ENCODE measurements at places on chromosomes 7 and 10.

GRCh38 chr7:100879685-100880261 lies 4.9 kb downstream of the SRRT start:
- DNase-seq, result no peak

- no peak for DNase-seq
These were observed 16.9 kb upstream of the GPR146 start for GRCh38 chr7:1027242-1028043.

DNA sequence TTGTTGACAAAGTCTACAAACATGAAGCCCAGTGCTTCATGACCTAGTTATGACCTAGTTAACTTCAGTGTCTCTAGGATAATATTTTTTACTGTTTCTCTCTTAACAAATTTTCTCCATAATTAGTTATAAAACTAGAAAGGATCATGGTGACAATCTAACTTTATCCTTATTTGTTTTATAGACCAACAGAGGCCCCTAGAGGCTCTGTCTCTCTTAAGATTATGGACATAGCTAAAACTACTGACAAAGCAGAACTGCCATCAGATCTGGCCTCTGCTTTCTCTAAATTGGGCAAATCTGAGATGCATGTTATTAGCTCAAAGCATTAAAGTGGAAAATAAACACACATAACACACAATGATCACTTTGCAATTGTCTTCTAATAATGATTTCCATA lies 176.0 kb downstream of the CSTF2T start:
- no peak for DNase-seq

- no peak for DNase-seq
These were observed 40.2 kb upstream of the ZMIZ1 start for GRCh38 chr10:79028451-79029010.

DNA sequence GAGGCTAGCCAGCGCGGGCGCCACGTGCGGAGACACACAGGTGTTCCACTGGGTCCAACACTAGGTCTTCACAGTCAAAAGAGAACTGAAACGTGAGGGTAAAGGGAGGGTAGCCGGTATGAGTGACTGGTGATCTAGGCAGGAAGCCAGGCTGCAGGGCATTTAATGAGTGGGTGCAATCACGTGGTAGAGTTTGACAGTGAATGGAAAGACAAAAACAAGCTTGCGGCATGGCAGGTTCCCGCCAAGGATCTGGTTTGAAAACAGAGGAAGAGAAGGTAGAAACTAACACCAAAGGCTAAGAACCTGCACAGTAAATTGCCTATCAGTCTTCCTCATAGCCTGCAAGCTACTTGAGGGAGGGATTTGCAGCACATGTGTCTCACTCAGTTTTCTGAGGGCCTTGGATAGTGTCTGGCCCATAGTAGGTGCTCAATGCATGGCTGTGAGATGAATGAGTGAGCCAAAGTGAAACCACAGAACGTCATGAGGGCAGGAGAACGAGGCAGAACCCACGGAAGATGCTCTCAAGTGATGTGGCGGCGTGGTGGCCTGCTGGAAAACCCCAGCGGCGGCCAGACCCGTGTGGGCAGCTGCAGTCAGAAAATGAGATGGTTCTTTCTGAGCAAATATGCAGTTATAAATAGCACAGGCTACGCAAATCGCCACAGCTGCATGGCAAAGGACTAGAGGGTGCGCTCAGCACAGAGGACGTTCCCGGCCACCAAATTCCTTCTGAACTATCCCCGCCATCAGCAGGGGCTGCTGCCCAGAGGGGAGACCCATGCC lies 183.6 kb upstream of the NFE2L3 start:
- peak; percentile 30 for DNase-seq

GRCh38 chr10:101695404-101695890 lies 477 bp upstream of the FBXW4 start:
- no peak for DNase-seq

- no peak for DNase-seq
These were observed 209.8 kb upstream of the C7orf33 start for GRCh38 chr7:148380596-148381419.

- no peak for DNase-seq
These were observed 239.2 kb downstream of the COBL start for GRCh38 chr7:51077316-51077986.

DNA sequence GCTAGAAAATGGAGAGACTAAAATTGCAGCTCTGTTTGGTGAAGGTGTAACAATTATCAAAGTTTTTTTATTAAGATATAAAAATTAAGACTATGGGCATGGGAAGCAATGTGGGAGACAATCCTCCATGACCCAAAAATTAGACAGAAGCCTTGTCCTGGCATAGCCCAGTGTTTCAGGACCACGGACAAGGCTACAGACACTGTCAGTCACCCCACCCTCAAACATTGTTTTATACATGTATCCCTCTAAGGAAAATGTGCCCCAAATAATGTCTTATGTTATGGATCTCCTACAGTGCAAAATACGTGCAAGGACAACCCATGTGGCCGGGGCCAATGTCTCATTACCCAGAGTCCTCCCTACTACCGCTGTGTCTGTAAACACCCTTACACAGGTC lies 24.0 kb downstream of the HABP2 start:
- DNase-seq, result no peak

GRCh38 chr10:129075927-129076326 lies 391.1 kb upstream of the MGMT start:
- no peak for DNase-seq

GRCh38 chr7:130996833-130997231 lies 262.8 kb upstream of the KLF14 start:
- DNase-seq, result peak; percentile 51

DNA sequence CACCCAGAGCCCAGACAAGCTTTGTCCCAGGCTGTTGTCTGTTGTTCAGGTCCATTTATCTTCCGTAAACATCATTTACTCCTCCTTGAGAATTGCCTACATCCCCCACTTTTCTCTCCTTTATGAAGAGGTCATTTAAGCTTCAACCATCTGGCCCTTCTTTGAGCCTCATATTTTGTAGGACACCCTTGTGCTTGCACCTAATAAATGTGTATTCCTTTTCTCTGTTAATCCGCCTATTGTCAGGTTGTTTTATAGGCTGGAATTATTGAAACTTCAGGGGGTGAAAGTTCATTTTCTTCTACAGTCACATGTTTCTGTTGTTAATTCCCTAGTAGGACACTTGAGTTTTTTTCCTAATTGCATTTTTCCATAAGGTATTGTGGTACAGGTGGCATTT lies 19.6 kb upstream of the CTTNBP2 start:
- no peak for DNase-seq

DNA sequence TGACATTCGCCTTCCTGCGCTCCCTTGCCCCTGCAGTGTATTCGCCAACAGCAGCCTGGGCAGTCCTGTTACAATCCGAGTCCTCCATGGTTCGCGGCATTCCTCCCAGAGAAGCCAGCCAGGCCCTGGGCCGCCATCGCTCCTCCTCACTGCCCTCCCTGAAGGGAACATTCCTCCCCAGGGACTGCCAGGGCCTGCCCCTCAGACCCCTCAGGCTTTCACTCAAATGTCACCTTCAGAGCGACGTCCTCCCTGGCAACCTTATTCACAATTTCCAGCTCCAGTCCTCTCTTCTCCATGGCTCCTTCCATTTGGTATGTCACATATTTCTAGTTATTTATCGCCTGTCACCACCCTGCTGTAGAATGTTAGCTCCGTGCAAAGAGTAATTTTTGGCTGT lies 17.4 kb downstream of the ADAMTS14 start:
- no peak for DNase-seq

DNA sequence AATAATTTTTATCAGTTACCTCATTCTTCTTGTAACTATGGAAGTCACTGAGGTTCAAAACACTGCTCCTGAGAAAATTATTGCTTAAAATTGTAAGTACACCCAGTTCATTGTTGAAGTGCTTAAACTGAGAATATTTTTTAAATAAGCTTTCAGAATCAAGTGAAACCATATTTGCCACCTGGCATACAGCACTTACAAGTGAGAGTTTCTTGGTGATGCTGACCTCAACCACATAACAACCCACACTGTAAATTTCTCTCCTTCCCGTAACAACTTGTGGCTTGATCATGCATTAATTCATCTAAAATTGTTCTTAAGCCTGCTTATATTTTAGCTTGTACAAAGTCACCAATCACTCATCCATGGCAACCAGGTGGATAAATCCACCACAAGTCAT lies 34.0 kb downstream of the IMMP2L start:
- DNase-seq, result no peak

DNA sequence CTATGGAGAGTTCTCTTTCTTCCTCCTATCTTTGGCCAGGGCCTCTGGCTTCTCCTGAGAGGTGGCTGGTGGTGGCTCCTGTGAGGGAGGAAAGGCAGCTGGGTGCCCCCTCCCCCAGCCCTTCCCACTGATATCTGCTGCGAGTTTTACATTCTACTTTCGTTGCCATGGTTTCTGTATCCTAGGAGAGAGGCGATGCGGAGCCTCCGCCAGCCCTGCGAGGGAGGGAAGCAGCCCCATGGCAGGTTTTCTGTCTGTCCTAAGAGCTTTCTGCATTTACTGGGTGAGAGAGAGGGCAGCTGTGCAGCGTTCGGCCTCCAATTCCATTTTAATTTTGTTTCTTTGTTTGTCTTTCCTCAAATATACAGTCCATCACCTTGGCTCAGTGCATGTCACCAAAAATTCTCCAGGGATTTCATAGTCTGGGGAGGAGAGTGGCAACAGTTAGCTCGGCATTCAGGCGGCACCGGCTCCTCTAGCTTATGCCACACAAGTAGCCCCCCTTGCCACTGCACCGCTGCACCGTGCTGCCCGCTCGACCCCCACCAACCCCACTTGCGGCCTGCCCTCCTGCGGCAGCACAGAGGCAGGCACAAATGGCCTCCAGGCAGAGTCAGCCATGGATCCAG lies 20.4 kb downstream of the DNAJB12 start:
- DNase-seq, result no peak

GRCh38 chr7:98921608-98922372 lies 43.5 kb downstream of the TRRAP start:
- DNase-seq, result no peak

GRCh38 chr10:10434312-10434711 lies 583.4 kb upstream of the CELF2 start:
- DNase-seq, result no peak

- no peak for DNase-seq
These were observed 1.9 kb upstream of the CUL1 start for GRCh38 chr7:148696787-148697186.

DNA sequence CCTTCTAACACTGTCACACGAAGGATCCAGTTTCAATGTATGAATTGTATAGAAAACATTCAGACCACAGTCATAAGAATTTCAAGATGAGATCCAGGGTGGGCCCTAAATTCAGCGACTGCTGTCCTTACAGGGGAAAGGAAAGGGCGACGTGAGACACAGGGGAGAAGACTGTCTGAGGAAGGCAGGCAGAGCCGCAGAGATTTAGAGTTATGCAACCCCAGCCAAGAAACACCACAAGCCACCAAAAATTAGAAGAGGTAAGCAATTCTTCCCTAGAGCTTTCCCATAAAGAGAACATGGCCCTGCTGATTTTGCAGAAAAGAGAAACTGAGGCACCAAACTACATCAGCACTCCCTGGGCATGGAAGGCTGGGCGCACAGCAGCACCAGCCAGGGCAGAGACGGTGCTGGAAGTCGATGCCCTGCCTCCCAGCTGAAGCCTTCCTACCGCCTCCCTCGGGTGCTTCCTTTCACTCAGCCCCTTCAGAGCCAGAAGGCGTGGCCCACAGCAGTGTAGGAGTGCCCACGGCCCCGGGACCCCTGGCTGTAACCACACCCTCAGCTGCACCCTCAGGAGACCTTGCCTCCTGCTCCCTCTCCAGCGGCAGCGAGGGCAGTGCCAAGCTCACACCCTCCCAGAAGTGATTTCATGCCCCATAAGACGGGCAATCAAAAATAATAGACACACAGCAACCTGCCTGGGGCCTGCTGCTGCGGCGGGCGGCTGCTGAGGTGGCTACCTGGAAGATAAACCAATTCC lies 81.0 kb upstream of the LRRC4 start:
- no peak for DNase-seq

GRCh38 chr7:125592331-125592730 lies 662.7 kb upstream of the POT1 start:
- no peak for DNase-seq

GRCh38 chr10:110634527-110635209 lies 9.5 kb upstream of the RBM20 start:
- no peak for DNase-seq

DNA sequence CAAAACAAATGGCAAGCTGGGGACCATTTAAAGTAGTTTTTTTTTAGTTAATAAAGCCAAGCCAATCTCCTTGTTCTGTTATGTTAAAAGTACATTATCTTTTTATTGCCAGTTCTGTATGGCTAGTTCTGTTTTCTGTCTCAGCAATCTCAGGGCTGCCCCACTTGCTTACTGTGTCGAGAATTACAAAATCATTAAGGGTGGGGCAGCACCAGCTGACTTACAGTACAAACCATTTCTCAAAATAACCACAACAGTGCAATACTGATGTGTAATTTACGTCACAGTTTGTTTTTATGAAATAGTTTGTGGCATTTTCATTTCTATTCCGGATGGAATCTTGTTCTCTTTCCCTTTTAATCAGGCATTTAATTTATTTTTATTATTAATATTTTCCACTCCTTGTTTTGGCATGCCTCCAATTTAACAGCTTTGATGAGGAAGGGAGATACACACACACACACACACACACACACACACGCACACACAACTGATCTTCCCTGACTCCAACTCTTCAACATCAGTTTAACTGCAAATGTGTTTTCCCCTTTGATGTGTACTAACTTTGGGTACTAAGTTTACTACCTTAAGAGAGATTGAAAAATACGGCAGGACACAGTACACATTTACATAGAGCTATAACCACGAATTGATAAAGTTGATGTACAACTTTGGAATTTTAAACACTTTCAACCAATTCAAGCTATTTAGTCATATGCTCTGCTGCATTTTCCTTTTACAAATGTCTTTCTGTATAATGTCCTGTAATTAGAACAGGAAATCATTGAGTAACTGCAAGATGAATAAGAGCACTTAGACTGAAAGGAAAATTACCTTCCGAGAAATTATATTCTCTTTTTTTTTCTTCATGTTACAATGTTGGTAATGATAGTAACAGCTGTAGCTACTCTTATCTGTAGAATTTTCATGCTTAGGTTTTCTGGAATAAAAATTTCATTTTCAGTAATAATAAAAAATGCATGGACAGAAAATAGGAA lies 91.5 kb downstream of the ARID5B start:
- peak; percentile 86 for DNase-seq

All from CD4-positive, alpha-beta T cell treated with Interferon alpha-2 for 1 hour (primary cell).